ENCODE measurements at places on chromosomes 16 and 17. TPM values are rescaled to one million over a fixed set of nuclear protein-coding genes. Genes with fewer than 3 reads are reported as not detected.

DNA sequence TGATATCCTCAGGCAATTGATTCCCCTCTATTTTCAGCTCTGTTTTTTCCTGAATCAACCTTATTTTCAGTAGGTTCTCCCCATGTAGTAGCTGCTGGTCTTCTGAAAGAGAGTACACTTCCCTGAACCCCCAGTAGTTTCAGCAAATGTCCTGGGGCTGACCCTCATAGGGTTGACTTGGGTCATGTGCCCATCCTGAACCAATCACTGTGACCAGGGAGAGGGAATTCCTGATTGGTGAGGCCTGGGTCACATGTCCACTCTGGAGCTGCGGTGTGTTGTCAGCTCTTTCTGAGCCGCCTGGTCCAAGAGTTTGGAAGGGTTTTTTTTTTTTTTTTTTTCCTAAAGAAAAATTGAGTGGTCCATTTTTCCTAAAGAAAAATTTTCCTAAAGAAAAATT, 8.3 kb upstream of the ZKSCAN2 start:
- no peak for DNase-seq

LRRC45 gene
- total RNA-seq: 4.5 TPM

EPOP gene
- 0.50 TPM for total RNA-seq

DNA sequence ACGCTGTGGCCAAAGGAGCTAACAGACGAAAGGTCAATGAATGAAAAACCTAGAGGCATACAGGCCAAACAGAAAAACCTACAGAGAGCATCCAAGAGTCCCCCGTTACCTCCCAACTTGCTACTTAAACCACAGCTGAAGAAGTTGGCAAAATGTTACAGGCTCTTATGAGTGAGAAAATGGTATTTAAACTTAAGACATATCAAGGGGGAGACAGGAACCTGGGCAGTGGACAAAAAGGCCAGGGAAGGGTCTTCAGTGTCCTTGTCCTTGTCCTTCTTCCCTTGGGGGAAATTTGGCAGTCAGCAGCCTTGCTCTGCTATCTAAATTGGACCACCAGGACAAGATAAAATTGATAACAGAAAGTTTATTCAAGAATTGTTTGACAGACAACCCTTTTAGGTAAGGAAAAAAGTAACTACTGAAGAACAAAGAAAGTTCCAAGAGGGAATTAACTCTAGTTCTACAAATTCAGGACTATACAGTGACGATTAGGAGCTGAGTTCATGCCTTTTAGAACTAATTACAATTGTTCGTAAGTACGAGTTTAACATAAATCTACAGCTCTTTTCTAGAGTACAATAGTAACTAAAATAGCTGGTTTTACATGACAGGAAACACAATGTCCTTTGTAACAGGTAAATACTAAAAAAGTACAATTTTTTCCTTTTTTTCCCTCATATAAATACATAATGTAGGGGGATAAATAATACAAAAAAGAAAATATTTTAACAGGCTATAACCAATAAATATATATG, 3.8 kb upstream of the HOXB2 start:
- DNase-seq: no peak

- no peak for DNase-seq
Observed at GRCh38 chr17:6365200-6365943, 69.5 kb downstream of the AIPL1 start.

- DNase-seq: no peak
Observed at GRCh38 chr16:64019339-64019738, 1102.5 kb downstream of the CDH11 start.

- no peak for DNase-seq
Observed at GRCh38 chr17:41013606-41014005, 4.7 kb upstream of the KRTAP3-1 start.

DNA sequence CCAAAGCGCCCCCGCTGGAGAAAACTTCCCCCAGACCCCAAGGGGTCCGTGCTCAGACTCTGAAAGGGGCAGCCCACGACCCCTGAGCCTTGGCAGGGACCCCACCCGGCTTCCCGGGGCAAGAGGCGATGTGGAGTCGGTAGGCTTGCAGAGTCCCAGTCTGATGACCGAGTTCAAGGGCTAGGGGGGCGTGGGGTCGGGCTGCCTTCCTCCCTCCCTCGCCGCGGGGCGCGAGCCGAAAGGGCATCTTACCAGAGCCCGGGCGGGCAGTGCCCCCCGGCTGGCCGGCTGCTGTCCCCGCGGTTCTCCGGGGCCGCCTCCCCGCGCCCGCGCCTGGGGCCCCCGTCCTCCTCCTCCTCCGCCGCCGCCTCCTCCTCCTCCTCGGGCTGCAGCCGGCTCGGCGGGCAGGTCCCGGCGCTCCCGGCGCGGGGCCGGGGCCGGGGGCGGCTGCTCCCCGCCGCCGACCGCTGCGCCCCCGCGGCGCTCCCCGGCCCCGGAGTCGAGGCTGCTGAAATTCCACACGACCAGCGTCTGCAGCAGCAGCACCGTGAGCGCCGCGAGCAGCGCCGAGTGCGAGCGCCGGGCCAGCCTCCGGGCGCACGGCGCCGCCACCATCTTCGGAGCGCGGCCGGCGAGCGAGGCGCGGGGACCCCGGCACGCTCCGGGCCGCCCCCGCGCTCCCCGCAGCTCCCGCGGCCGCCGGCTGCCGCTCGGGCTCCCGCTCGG, 415 bp downstream of the XYLT1 start:
- peak; percentile 66 for DNase-seq

DNA sequence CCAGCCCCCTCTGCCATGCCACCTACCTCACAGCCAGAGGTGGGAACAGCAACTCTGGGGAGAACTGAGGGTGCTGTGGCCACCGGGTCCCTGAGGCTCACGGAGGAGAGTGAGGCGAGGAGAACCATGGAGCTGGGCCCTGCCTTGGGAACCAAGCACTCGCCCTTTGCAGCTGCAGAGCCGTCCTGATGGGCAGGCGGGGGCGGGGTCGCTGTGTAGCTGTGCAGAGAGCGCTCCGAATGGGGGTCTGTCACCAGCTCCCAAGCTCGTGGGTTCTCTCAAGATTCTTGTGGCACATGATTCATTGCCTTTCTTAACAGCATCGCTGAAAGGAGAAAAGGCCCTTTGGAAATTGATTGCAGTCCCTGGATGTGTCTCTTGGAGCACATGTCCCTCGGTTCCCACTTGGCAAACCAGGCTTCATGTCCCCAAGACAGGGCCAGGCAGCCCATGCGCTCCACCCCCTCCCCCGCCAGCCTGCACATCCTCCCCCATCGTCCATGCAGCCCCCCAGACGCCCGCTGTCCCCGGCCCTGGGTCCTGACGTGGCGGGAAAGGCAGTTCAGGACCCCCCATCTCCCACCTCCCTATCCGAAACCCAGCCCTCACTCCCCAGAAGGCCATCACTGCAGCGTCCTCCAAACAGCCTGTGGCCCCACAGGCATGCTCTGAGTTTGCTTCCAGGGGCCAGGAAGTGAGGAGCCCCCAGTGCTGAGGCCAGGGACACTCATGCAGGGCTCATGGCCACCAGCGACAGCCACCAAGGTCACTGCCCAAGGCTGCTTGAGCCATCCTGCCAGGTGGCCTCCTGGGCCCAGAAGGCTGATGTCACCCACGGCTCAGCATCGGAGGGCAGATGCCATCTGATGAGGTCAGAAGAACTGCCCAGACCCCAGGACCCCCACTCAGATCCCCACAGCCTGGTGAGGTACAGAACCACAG, 20.6 kb upstream of the CHMP6 start:
- no peak for DNase-seq

GRCh38 chr17:17155568-17155967, 50.6 kb downstream of the PLD6 start:
- no peak for DNase-seq

DNA sequence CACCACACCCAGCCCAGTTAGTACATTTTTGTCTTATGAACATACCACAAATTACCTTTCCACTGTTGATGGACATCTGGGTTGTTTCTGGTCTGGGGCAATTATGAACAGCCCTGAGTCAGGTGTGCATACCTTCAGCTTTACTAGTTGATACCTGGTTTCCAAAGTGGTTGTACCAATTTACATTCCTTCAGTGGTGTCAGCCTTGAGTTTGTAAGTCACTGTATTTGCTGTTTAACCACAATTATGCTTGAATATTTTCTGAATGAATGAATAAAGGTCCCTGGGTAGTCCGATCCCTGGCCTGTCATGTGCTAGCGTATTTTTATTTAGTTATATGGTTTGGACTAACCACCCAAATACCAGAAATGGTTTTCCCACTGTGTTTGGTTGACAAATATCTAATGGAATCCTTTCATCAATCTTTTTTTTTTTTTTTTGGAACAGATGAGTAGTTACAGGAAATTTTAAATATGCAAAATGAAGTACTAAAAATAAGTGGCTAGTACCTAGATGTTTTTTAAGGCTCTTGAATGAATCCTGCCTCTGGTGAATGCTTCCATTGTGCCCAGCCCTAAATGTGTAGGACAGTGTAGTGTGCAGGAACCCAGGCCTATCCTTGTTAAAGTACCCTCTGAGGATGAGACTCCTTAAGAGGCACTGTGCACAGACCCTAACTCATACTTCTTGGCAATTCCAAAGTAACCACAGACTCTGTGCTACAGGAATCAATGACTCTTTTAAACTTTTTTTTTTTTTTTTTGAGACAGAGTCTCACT, 3.7 kb downstream of the DUSP14 start:
- DNase-seq: no peak

SLC16A6 gene
- total RNA-seq: 0.25 TPM

- DNase-seq: peak; percentile 64
Observed at GRCh38 chr16:66961065-66961744, at the start of gene CES3. TSS of gene CES3 (plus strand) at chr16:66961266. CDS start at chr16:66961308, 42 bp downstream.

OTOP2 gene
- total RNA-seq: not detected

DNA sequence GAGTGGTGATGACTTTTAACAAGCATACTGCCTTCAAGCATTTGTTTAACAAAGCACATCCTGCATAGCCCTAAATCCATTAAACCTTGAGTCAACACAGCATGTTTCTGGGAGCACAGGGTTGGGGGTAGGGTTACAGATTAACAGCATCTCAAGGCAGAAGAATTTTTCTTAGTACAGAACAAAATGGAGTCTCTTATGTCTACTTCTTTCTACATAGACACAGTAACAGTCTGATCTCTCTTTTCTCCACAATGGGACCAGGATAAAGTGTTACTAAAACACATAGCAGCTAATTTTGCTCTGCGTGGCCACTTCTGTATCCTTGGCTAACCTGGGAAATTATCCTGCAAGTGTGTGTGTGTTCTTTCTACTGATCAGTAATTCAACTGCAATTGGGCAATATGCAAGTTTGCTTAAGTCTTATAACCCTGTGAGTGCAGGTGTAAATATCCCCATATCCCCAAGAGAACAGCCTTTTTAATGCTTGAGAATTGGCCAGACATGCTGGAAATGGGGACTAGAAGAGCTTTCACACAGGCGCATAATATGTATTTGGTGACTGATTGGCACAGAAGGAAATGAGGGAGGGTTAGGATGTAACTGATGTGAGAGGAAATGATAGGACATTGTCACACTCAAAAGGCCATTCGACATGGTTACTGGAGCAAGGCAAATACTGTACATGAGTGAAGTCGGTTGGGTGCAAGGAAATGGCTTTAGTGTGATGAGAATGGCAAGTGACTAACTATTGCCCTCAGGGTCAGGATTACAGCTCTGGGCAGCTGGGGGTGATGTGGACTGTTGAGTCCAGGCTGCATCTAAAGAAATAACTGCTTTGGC, 10.8 kb upstream of the ANKS4B start:
- no peak for DNase-seq

- peak; percentile 46 for DNase-seq
Observed at GRCh38 chr17:49952209-49952911, 16.6 kb upstream of the DLX4 start.

GRCh38 chr17:43860077-43860725, 13.2 kb downstream of the CD300LG start:
- no peak for DNase-seq

- peak; percentile 13 for DNase-seq
Observed at GRCh38 chr17:40922239-40922638, 15.2 kb downstream of the KRT23 start.

Data from heart left ventricle (tissue), 16 donors.